Right kidney (tissue), 9 donors: ENCODE measurements at places on chromosomes 12 and 14.

DNA sequence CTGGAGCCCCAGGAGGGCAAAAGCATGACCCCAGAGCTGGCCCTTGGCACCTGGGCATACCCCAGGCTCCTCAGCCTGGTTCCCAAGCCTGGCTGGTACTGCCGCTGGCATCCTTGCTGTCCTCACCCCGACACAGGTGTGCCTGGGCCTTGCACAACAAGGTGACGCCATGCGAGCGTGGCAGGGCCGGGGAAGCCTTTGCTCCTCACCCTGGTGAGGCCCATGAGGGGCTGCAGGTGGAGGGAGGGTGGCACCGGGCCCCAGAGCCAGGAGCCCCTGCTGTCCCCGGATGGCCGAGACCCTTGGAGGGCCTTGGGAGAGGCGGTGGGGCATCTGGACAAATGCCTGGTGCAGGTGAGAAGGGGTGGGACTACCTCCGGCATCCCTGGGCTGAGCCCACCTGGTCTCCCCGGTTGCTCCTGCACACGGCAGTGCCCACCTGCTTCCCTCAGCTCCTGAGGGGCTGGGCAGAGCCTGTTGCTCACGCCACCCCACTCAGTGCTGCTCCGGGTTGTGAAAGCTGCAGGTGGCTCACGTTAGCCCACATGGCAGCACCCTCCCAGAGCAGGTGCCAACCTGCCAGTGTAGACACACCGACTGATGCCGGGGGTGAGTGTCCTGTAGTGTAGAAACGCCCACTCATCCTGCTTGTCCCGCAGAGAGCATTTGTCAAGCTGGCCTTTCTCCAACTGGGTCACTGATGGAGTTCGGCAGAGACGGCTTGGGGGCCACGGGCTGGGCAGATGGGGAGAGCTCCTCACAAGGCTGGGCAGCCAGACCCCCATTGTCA is 24.6 kb upstream of the KIF26A start:
- DNase-seq: no peak

- DNase-seq: no peak
Observed at GRCh38 chr12:121549075-121549474, 31.7 kb downstream of the KDM2B start.

DNA sequence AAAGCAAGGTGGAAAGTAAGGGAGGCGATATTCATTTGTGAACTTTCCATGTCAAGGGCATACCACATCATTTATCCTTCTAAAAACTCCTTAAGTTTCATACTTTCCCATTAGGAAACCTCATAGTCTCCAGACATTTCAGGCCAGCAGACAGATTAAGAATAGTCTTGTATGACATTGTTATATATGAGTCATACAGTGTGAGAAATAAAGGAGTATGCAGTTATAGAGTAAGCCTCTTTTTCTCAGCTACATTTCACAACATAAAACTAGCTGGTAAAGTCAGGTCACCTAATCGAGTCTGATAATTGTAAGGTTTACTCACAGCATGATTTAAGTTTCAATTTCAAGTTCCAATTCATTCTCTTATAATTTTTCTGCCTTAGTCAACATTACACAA is 164.3 kb downstream of the GRIP1 start:
- DNase-seq: no peak

DNA sequence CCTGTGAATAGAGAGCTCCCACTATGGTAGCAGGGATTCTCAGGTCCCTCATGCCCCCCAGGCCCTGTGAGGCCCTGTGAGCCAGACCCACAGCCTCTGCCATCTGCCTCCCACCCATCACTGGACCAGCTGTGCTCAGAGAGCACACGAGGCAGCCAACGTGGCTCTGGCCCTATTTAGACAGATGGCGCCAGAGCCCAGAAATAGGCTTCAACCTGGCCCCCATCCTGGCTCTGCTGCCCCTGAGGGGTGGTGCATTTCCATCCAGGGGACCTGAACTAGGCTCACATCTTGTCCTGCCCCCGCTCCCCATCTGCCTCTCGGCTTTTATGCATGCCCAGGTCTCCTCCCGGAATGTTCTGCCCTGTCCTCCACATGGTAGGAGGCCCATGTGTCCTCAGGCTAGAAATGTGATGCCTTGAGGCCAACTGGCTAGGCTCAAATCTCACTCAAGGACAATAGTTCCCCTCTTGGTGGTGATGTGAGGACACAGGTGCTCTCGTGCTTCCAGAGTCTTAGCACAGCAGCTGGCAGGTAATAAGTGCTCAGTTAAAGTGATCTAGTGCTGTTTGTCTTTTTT is 18.9 kb downstream of the TMEM63C start:
- DNase-seq: no peak

DNA sequence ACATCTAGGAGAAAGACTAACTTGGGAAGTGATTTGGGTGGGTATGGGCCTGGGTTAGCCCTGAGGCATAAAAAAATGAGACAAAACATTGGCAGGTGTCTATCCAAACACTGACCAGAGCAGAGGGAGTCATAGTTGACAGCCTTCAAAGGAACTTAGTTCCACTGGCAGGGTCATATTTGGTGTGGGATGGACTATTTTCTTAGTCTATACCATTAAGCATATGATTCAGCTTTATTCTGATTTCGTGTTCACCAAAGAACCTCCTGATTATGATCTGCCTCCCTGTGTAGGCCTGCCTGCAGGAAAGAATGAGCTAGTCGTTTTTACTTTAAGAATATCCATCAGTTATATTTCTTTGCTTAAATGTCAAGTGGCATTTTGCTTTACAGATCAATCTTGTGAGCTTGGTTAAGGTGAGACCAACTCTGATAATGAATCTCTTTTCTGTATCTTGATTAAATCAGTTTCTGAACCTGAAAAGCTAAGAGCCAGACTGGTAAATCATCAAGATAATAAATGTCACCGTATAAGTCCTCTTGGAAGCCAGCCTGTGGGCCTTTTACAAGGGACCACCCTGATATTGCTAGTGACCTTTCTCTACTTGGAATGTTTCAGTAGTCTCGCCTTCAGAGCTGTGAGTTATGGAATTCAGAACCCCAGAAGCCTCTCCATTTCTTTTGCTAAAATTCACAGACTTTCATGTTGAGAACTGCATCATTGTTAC is 182.9 kb downstream of the MON2 start:
- no peak for DNase-seq

- DNase-seq: no peak
Observed at GRCh38 chr12:132070298-132070697, 73.8 kb downstream of the DDX51 start.

DNA sequence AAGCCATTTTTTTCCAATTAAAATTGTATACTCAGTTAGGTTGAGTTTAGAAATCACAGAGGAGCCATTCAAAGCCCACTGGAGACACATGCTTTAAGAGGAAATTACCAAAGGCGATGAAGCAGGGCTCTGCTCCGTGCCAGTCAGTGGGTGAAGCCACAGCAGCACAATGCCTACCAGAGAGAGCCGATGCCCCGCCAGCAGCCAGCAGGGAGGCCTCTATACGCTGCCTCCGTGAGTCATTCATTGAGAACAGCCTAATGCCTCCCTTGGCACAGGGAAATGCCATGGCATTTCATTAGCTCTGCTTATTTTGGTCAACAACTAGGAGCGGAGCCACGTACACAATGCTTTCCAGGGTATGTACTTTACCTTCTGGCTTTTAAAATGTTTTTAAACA is 197.8 kb upstream of the FRMD6 start:
- no peak for DNase-seq

GRCh38 chr12:54592316-54592715 is 3.9 kb upstream of the PPP1R1A start:
- DNase-seq: no peak

DNA sequence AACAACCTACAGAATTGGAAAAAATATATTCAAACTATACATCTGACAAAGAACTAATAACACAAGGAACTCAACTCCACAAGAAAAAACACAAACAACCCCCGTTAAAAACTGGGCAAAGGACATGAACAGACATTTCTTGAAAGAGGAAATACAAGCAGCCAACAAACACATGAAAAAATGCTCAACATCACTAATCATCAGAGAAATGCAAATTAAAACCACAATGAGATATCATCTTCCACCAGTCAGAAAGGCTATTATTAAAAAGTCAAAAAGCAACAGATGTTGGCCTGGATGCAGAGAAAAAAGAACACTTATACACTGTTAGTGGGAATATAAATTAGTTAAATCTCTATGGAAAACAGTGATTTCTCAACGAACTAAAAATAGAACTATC is 82.6 kb upstream of the CCDC91 start:
- no peak for DNase-seq

DNA sequence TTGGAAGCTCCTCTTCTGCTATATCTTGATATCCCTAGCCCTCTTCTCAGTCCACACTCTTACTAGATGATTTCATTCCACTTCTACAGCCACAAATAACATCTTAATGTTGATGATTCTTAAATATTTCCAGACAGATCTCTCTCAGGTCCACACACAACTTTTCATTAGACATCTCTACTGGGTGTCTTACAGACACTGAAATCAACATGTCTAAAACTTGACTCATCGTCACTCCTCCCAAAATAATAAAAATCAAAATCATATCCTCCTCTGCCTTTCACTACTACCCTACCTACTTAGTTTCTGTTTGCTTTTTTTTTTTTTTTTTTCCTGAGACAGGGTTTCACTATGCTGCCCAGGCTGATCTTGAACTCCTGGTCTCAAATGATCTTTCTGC is 11.9 kb downstream of the PRDM4 start:
- no peak for DNase-seq

DNA sequence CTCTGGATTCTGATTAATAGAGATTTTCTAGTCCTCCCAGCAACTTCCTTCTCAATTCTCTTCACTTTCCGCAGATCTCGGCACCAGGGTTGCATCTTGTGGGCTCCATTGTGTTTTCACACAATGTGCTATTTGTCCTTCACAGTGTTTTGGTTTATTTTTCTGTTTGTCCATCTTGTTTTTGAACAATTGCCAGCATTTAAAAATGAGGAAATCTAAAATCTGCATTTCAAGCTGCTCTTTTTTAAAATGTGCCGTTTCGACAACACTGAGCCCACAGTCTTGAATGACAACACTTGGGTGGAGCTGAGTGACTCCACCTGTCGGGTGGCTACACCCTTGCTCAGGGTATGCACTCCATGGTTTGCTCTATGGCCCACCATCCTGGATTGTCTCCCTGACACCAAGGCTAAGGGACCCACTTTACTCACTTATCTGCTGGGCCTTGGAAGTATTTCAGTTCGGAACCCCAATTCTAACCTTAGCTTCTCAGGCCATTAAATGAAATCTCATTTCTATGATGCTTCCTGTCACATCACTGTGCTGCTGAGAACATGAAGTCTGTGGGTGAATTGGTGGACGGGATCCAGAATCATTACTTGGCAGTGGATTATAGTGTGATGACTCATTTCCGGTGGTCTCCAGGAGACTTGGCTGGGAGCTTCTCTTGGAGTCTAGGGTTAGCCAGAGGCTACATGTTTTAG is 3.4 kb upstream of the MYRFL start:
- DNase-seq: no peak

DNA sequence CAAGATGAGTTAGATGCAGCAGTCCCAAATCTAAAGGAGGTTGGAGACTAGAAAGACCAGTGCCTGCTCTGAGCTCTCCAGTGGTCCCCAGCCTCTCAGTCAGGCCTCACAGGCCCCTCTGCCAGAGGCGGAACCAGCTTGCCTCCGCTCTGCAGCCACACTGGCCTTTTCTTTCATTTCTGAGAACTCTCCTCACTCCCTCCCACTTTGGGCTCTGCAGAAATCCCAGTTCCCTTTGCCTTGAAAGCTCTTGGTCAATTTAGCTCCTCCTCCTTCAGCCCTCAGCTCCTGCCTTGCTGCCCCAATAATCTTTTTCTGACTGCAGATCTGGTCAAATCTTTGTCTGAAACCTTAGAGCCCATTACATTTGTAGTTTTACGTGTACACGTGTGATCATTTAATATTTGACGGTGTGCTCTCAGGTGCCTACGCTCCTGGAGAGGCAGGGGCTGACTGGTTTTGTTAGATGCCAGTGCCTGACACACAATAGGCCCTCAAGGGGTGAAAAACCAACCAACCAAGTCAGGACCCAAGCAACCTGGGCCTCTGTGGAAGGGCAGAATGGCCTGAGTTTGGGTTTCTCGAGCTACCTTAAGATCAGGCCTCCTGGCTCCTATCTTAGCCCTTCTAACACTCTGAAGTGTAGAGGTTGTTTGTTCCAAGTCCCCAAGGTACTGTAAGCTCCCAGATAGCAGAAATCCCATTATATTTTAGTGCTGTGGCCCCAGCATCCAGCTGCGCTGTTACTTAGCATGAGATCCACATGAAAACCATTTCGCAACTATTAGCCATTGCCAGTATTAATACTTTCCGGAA is 1.1 kb upstream of the NUDT4 start:
- DNase-seq: peak; percentile 62
